ENCODE measurements at places on chromosomes 11 and 22.

GRCh38 chr11:44162662-44163061 is 67.2 kb downstream of the EXT2 start:
- no peak for DNase-seq

GRCh38 chr11:41533761-41534160 is 74.3 kb upstream of the LRRC4C start:
- DNase-seq: no peak

DNA sequence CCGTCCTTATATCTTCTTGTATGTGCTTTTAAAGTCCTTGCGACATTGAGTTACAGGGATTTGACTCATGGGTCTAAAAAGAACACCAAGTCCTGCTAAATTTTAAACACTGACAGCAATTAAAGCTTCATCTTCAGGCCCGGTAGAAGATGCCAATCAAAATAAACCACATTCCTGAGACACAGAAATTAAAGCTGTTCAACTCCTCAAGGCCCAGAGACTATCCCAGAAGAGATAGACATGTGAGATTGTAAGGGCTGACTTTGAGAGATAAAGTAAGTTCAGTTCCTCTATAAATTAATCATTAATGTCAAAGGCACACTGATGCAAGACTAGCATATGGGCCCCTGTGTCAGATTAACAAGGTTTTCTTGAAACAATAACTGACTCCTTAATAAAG is 49.8 kb downstream of the OSBPL5 start:
- no peak for DNase-seq

DNA sequence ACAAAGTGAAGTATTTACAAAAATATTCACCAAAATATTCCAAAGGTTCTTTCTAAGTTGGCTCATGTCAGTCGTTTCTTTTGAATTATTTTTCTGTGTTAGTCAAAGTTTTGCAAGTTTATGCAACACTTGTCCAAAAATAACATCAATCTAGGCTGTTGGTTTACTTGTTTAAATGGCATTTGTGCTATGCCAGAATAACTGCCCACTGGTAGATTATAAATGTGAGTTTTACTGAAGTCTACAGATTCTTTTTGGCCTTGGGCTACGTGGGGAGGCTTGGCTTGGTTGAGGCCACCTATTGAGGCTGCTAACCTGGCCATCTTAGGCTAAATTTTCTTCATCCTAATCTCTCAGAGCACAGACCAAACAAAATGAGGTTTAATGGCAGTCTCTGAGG is 1091.9 kb upstream of the RAG2 start:
- DNase-seq: no peak

DNA sequence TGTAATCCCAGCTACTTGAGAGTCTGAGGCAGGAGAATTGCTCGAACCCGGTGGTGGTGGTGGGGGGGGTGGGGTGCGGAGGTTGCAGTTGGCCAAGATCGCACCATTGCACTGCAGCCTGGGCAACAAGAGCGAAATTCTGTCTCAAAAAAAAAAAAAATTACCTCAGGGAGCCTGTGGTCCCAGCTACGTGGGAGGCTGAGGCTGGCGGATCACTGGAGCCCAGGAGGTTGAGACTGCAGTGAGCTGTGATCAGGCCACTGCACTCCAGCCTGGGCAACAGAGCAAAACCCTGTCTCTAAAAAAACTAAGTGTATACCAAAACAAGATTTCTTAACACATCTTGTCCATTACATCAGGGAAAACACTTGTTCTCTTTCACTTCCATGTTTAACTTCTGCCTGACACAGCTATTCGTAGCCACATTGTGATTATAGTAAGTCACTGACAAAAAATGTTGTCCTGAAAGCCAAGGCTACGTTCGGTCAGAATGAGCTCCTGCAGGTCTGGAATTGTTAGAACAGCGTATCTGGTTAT is 1.4 kb downstream of the TMEM80 start:
- no peak for DNase-seq

DNA sequence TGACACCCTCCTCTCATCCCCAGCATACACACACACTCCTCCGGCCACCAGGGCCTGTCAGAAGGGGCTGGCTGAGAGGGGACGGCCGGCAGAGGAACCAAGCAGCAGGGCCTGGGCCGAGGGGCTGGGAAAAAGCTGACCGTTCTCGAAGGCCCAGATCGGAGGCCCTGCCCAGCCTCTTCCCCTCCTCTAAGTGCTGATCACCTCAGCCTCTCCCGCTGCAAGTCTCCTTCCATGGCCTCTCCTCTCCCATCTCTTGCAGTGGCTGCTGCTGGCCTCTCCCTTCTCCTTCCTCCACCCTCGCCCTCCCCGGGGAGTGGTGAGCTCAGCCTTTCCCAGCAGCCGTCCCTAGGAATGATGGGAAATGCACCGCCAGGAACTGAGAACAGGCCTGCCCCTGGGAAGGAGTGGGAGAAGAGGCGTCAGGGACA is 39.6 kb downstream of the ARRB1 start:
- DNase-seq: peak; percentile 76

DNA sequence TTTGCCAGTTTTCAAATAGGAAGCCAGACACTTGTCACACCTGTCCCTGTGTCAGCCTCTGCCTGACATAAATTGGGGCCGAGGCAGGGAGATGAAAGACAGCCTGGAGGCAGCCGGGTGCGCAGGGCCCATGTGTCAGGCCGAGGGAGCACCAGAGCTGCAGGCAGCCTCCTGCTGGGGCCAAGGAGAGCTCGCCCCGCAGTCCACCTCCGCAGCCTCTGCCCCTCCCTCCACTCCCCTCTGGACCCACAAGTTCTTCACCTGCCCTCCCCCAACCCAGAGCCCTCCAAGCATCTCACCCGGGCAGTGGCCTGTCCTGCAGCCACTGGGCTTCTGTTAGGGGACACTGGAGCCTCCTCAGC is 8.8 kb downstream of the RTN4R start:
- DNase-seq: no peak

DNA sequence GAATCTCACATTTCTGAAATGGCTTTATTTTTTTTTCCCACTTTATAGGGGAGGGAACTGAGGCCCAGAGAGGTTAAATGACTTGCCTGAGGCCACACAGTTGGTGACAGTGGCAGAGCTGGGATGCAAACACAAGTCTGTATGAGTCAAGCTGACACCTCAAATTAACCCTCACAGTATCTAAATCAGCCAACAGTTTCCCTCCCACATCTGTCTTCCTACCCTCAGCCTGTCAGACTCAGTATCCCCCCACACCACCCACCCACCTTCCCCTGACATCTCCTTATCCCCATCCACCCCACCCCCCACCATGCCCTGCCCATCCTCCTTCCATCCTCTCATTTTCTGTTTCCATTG is 95.2 kb downstream of the TP53I11 start:
- no peak for DNase-seq

DNA sequence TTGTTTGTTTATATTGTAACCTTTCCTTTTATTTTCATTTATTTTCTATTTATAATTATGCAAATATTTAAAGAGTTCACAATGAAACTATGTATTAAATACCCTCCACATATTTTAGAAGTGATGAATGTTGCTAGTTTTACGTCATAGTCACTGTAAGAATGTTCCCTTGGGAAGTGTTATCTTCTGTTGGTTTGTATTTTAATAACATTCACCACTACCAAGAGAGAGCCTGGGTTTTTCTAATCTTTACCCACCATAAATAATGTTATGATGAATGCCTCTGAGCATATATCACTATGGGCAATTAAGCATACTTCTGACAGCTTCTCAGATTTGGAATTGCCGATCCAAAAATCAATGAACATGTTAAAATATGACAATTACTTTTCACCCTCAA is 80.7 kb downstream of the GGT1 start:
- no peak for DNase-seq

DNA sequence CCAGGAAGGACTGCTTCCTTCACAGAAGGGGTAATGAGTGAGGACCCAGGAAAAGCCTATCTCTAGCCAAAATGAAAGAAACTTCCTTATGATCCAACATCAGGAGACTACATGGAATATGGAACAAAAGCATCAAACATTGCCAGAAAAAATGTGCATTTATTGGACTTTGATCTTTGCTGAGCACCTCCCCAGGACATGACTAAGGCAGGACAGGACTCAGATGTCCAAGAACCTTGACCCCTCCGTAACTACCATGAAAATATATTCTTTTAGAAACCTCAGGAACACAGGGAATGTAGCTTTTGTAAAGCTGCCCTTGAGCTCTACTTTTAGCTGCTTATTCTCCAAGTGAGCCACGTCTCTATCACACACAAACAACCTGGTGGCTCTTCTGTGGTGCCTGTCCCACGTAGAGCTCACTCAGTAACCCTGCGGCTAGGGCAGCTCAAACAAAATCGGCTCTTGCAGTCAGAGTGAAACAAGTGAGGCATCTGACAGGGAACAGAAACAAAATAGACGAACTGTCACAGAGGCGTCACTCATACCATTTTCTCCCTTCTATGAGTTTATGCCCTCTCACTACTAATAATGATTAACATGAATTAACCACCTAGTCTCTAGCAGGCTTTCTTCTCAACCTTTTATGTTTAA is 471.5 kb upstream of the API5 start:
- no peak for DNase-seq

DNA sequence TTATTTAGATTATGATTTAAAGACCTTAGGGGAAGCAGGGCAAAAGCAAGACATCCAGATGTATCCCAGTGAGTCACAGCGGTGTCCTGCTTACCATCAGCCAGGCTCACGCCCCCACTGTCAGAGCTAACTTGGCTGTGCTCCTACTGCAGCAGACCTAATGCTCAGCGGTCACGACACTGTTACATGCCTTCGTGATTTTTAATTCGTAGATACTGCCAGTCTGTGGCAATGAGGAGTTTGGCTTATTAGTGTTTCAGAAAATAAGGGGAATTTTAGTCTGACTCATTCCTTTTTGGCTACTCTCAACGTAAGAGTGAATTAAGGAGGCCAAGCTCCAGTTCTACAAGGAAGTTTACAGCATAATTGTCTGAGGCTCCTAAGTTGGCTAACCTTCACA is 22.7 kb downstream of the EFCAB6 start:
- DNase-seq: no peak

DNA sequence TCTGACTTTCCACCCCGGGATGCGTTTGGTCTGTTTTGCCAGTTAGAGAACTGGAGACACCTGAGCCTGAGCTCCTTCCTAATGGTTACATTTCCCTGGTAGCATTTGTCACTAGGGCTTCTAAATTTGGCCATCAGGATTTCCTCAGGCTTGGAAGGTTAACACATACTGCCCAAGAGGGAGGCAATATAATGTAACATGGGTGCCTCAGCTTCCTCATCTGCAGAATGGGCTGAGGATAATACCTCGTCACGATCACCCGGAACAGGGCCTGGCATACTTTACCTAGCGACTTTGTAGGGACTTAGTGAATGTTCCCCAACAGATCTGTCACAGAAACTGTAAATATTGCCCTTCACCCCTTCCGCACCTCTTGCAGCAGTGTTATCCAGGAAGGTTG is 11.3 kb downstream of the IL17RA start:
- DNase-seq: no peak

DNA sequence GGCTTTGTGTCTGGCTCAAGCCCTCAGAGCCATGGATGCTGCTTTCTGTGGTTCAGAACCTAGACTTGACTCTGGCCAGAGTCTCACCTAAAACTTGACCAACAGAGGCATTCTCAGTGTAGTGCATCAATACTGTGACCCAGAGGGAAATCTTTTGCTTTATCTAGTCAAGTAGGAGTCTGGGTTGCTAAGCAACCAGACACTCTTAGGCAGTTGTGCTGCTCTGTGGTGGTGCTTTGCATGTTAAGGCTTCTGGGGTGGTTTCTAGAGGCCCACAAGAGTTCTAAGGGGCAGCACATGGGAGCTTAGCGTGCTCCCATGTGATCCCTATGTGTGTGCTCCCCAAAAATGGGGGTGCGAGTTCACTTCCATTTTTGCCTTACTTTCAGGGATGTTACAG is 224.6 kb upstream of the PLET1 start:
- DNase-seq: no peak

GRCh38 chr11:68946416-68947090 is 34.2 kb downstream of the MRGPRD start:
- DNase-seq: no peak
